Right lobe of liver (tissue), 6 donors: ENCODE measurements at places on chromosomes 1 and 21. TPM values are rescaled to one million over a fixed set of nuclear protein-coding genes. Genes with fewer than 3 reads are reported as not detected.

Gene MATN1
- total RNA-seq: not detected

Gene PALMD
- total RNA-seq: 16.5 TPM

Gene HSD3B1
- 0.39 TPM for total RNA-seq

Gene CLIC4
- total RNA-seq: 35.0 TPM

Gene FCRL2
- 0.12 TPM for total RNA-seq

Gene CRNN
- not detected for total RNA-seq

Gene SLC9C2
- total RNA-seq: not detected

Gene CLCA1
- total RNA-seq: not detected

Gene BRDT
- total RNA-seq: not detected

Gene ZNF593OS
- not detected for total RNA-seq

Gene CCDC27
- total RNA-seq: not detected

Gene KCNH1
- total RNA-seq: not detected

Gene RASAL2
- total RNA-seq: 5.6 TPM

Gene TMPRSS3
- 0.68 TPM for total RNA-seq

Gene PPIAL4G
- total RNA-seq: not detected

Gene MYOC
- not detected for total RNA-seq

Gene HES3
- total RNA-seq: not detected

Gene GJC2
- total RNA-seq: 0.15 TPM

Gene TCHHL1
- total RNA-seq: not detected

Gene LEPR
- total RNA-seq: 57.7 TPM

Gene SAMD11
- total RNA-seq: 4.3 TPM

Gene BATF3
- 2.7 TPM for total RNA-seq

Gene HTR1D
- total RNA-seq: not detected

Gene SPRR2F
- total RNA-seq: not detected

Gene C1orf226
- total RNA-seq: 32.7 TPM

Gene RNU1-3
- total RNA-seq: under 0.01 TPM

Gene PPT1
- 47.8 TPM for total RNA-seq

Gene NFIA
- 77.2 TPM for total RNA-seq

Gene LENEP
- total RNA-seq: not detected

Gene DMBX1
- not detected for total RNA-seq

Gene TEKT2
- total RNA-seq: not detected

Gene TOE1
- 7.6 TPM for total RNA-seq

Gene S100A12
- total RNA-seq: 2.9 TPM

Gene CCDC190
- total RNA-seq: not detected

Gene RSPH1
- total RNA-seq: 0.22 TPM

Gene S100A3
- total RNA-seq: not detected

Gene CADM3
- total RNA-seq: 0.61 TPM

Gene AKNAD1
- not detected for total RNA-seq

Gene CELA3B
- not detected for total RNA-seq

Gene SERTAD4
- not detected for total RNA-seq

Gene NUP210L
- total RNA-seq: not detected

Gene RCC1
- total RNA-seq: 9.5 TPM

Gene BARHL2
- not detected for total RNA-seq

Gene BMP8A
- total RNA-seq: not detected

Gene CR1L
- 0.31 TPM for total RNA-seq

Gene WDR77
- total RNA-seq: 11.4 TPM

Gene OR14K1
- not detected for total RNA-seq

Gene SLC6A9
- total RNA-seq: 2.2 TPM

Gene S100A11
- total RNA-seq: 29.6 TPM

Gene KCNK1
- total RNA-seq: 3.7 TPM

Gene HAO2
- 33.9 TPM for total RNA-seq

Gene IL10
- not detected for total RNA-seq

Gene TGFB2
- 0.37 TPM for total RNA-seq

Gene C4BPA
- total RNA-seq: 1,288 TPM

Gene OR2T35
- not detected for total RNA-seq
